ENCODE measurements at places on chromosomes 6 and 20.

DNA sequence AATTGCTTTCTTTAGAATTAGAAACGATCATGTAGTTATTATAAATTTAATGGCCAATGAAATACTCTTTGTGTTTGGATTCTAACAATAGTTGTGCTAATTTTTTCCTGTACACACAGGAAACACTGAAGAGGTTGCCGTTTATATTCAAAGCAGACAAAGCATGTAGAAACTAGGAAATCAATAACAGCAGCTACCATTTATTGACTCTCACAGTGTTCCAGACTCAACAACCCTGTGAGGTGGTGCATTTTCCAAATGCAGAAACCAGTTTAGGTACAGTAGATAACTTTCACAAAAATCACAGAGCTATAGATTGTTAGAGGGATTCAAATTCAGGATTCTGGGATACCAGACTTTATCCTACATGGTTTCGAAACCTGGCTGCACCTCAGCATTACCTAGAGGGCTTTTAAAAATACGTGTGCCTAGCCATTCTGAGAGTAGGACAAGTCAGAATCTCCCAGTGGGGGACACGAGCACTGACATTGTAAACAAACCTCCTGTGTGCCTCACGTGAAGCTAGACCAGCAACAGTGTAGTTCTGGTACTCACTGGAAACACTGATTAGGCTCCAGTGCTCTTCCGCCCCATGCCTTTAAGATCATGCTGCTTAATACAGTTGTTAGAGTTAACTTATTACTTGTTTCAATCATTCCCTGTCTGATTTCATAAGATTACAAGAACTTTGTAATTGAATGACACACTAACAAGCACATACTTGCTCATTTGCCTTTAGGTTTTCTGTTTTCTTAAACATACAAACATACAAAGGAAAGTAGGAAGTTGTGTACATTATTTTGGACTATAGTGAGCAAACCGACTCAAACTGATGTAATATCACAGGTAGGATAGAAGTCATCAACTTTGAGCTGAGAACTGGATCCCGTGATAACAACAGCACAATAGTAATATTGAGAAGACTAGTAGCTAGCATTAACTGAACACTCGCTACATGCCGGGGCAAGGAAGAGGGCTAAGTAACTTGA is 65.8 kb downstream of the MAP3K4 start:
- no peak for DNase-seq

- peak; percentile 30 for DNase-seq
Measured at GRCh38 chr20:20360464-20360863, 7.4 kb upstream of the INSM1 start.

DNA sequence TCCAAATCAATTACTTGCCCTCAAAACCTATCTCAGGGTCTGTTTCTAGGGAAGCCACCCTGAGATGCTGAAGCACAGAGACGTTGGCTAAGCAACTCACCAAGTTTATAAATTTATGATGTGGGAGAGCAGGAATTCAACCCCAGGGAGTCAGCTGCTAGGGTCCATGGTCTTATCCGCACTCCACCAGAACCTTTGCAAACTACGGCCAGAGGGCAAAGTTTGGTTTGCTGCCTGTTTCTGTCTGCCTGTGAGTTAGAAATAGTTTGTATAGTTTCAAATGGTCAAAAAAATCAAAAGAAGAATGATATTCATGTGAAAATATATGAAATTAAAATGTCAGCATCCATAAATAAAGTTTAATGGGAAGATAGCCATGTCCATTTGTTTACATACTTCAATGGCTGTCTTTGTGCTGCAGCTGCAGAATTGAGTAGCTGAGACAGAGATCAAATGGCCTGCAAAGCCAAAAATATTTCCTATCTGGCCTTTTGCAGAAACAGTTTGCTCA is 83.7 kb upstream of the ZFP64 start:
- DNase-seq, result no peak

DNA sequence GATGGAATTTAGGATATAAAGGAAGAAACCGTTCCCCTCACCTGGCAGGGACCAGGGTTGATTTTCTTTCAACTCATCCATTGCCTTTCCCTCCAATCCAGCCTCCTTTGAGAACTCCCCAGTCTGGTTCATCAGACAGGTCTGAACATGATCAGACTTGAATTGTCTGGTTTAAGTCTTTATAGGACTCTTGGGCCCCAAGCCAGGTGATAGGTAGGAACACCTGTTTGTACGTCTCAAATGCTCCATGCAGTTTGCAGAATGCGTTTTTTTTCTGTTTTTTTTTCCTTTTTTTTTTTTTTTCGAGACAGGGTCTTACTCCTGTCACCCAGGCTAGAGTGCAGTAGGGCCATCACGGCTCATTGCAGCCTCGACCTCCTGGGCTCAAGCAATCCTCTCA is 4.1 kb upstream of the CEP250 start:
- DNase-seq, result no peak

DNA sequence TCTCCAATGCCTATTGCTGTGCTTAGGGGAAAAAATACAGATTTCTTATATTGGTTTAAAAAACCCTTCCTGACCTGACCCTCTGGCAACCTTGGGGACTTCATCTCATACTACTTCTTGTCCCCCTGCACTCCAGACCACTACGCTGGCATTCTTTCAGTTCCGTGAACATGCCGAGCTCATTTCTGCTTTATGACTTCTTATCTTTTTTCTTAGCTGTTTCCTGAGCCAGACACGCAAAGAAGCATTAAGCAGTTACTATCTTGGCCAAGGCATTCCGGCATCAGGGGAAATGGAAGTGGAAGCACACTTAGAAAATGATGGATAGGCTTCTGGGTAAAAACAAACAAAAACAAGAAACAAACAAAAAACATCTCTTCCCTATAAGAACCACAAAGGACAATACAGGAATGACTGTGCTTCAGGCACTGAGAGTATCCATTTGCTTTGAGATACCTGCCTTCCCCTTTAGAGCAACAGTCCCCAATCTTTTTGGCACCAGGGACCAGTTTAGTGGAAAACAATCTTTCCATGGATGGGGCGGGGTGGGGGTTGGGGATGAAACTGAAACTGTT is 4.4 kb upstream of the CCDC28A start:
- DNase-seq, result no peak

DNA sequence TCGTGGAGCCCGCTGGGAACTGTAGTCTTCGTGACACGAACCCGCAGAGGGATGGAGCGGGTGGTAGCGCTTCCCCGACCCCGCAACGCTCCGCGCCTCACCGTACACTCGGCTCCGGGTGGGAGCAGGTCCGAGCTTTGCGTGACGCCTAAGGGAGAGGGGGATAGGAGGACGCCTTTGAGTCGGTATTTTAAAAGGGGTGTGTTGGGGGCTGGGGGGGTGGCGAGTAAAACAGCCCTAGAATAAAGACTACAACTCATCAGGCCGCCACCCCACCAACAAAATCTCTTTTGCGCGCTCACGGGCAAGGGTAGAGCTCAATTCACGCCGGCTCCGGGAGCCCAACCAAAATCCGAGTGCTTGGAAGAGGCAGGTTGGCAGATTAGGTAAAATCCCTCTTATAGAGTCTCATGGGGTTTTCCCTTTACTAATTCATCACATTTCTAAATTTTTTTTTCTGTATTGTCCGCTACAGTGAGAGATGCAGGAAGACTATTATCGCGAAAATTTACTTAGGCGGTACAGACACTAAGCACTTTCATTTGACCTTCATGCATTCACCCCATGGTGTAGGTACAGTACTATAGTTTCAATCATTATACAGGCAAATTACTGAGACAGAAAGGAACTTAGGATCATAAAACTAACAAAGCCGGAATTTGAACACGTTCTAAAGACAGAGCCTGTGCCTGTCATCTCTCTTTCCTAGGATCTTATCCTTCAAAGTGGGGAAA is 706 bp upstream of the SNX14 start:
- peak; percentile 1 for DNase-seq

DNA sequence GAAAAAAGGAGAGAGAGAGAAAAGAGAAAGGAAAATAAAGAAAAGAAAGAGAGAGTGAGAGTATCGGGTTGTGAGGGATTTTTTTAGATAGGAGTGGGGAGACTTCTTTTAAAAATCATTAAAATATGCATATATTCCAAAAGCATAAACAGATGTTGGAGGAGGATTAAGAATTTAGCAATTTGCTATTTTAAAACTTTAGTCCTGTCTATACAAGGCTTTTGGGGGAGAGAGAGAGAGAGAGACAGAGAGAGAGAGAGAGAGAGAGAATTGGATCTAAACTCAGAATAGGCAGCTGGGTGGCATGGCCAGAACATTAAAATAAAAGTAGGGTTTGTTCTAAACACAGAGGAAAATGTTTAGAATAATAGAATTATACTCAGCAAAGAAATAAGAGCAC is 72.1 kb downstream of the SOD2 start:
- DNase-seq, result no peak

DNA sequence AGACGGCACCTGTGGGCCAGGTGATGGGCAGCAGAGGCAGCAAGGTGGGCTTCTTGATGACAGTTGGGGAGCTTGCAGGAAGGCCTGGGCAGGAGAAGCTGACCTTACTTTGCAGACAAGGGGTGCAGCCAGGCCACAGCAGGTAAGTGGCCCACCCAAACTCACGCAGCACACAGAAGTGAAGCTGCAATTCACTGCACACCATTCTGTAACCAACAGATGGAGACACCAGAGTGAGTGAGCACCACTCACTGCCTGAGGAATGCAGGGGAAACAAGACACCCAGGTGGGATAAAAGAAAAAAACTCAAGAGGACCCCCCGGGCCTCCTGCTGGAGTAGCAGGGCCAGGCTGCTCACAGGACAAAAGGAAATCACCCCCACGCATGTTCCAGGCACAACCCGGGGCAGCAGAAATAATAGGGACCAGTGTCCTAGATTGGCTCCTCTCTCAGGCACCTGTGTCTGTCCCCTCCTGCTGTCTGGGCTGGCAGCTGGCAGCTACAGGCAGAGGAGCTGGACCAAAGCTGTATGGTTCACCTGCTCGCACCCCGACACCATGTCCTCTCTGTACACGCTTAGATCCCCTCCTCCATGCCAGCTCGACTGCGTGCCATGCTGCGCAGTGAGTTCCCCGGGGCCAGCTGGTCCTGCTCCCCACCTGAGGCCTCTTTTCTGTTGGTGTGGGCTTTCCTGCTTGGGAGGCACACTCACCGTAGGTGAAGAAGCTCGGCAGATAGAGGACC is 4.9 kb downstream of the MTCH1 start:
- no peak for DNase-seq

- no peak for DNase-seq
Measured at GRCh38 chr6:37129566-37129965, 40.4 kb upstream of the PIM1 start.

- DNase-seq, result no peak
Measured at GRCh38 chr20:32077190-32077589, 25.1 kb downstream of the HCK start.

- peak; percentile 10 for DNase-seq
Measured at GRCh38 chr6:112833581-112834131, 486.5 kb downstream of the RFPL4B start.

DNA sequence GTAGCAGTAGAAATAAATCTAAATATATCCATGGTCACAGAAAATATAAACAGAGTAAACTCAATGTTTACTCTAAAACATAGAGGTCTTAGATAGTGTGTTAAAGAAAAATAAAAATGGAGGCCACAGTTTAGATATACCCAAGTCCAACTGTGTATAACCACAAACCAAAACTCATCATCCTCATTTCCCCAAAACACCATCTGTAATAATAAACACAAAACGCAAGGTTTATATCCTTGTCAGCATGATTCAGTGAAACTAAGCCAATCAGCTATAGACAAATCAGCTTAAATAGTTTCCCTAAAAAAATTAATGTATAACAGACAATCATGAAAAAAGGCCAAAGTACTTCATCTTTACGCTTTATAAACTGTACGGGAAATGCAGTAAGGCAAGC is 2.7 kb upstream of the HACE1 start:
- DNase-seq, result no peak

GRCh38 chr6:166004471-166004870 is 163.2 kb downstream of the TBXT start:
- no peak for DNase-seq

- DNase-seq, result peak; percentile 57
Measured at GRCh38 chr6:31246051-31246521, 25.8 kb downstream of the HLA-C start.

GRCh38 chr6:35298625-35299140 is 1.1 kb downstream of the DEF6 start:
- DNase-seq, result no peak

DNA sequence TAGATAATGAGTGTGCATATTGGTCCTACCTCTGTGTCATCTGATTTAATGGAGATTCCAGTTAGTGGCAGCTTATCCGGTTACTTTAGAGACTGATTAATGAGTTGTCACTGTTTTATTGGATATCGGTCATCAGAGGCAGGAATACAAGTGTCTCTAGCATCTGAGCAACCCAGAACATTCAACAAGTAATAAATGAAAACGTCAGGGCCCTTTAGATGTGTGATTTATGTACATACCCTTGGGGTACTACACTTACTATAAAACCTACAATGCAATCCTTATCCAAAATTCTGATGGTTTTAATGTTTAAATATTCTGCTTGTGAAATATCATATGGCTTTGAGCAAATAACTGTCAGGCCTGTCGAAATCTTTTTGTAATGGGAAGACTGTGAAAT is 1117.9 kb upstream of the FLRT3 start:
- DNase-seq, result peak; percentile 24

GRCh38 chr6:169449221-169449620 is 195.6 kb upstream of the THBS2 start:
- DNase-seq, result no peak

DNA sequence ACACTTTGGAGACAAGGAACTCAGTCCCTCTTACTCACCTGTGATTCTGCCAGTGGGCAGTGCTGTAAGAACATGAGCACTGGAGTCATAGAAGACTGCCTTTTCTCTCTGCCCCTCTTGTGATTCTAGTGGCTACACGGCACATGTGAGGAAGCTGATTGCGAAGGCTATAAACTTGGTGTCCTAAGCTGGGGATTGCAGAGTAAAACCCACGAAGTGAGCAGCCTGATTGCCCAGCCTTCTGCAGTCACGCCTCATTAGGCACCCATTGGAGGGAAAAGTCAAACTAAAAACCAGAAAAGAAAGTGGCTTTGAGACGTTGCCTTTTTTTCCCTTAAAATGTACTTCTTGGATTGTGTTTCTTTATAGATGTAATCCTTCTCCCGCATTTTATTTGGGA is 748.4 kb upstream of the CHD6 start:
- no peak for DNase-seq

- no peak for DNase-seq
Measured at GRCh38 chr6:52759085-52759484, 4.2 kb downstream of the GSTA2 start.

DNA sequence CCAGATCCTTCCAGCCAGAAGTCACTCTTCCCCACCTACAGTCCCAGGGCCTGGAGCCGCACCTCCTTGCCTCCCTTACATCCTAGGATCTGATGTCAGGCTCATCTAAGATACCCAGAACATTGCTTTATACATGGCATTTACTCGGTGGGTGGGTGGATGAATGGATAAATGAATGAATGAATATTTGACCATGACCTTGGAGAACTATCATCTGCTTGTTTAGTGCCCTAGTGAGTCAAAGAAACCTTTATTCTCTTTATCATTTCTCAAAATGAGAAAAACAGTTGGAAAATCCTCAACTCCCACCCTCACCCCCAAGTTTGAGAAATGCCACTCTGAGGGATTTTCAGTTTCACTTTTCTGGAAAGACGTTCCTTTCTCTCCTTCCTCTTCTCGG is 56.0 kb downstream of the DAAM2 start:
- no peak for DNase-seq

GRCh38 chr6:29747688-29748250 is 24.5 kb downstream of the HLA-F start:
- no peak for DNase-seq

All from GM04504 (cell line).